ENCODE measurements at places on chromosomes 3 and 15. TPM values are rescaled to one million over a fixed set of nuclear protein-coding genes. Genes with fewer than 3 reads are reported as not detected.

The GUCA1C gene
- 14.0 TPM for total RNA-seq

The CPB1 gene
- total RNA-seq = 6.6 TPM

The MITF gene
- 38.3 TPM for total RNA-seq

The NTRK3 gene
- total RNA-seq = 14.6 TPM

The TSEN2 gene
- 33.8 TPM for total RNA-seq
